Iris pigment epithelial cell (primary cell): ENCODE measurements at places on chromosomes 5 and 9.

GRCh38 chr9:134442085-134442474 lies 115.8 kb downstream of the RXRA start:
- peak; percentile 9 for DNase-seq

GRCh38 chr5:55691265-55692105 lies 20.6 kb downstream of the SLC38A9 start:
- DNase-seq = peak; percentile 57

DNA sequence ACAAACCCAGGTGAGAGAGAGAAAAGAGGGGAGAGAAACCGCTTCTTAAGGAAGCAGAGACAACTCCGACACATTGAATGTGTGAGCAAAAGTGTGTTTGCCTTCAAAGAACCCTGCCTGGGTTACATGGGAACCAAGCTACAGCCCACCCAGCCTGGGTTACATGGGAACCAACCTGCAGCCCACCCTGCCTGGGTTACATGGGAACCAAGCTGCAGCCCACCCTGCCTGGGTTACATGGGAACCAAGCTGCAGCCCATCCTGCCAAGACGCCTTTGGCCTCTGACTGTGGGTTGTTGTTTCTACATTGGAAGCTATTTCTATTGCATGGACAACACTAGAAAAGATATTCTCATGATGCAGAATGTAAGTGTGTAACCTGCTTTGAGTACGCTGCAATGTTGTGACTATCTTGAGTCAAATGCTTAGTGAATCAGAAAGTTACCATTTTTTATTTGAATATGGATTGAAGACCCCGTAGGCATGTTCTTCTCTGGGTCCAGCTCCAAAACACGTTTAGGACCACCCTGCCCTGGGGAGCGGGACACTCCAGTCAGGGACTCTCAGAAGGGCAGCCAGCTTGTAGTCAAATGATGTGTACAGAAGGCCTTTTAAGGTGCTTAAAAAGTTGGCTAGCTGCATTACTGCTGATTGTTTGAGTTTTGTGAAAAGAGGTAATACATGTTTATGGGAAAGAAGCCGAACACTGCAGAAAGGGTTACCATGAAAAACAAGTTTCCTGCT lies 39.1 kb upstream of the UNC5A start:
- DNase-seq = no peak

DNA sequence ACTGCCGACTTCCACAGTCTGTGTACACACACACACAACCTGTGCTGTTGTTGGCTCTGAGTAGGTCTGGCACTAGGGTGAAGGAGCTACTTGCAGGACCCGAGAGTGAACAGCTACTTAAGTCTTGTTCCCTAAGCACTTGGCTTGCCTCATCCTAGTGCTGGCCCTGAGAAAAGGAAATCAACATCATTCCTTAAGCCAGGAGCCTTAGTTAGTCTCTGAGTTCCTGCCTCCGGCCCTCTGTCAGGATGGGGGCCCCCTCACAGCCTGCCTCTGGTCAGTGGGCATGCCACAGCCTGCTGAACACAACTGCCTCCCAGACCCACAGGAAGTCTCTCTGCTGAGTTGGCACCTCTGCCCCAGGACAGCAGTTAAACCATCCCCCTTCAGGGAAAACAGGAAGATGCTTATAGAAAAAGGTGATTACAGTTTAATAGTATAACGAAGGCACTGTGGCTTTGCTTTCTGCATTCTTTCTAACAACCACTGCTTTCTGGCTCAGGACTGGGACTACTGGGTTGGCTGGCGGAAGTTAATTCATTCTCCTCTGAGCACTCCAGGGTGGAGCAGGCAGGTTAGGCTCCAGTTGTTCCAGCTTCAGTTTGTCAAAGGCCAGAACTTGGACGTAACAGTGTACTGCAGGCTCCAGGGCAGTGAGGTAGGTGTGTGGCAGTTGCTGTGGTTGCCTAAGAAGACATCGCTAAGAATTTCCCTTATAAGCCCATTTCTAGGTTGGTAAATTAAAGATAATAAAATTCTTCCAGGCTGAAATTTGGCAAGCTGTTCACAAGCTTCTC lies 2.8 kb downstream of the MAMDC2 start:
- no peak for DNase-seq

DNA sequence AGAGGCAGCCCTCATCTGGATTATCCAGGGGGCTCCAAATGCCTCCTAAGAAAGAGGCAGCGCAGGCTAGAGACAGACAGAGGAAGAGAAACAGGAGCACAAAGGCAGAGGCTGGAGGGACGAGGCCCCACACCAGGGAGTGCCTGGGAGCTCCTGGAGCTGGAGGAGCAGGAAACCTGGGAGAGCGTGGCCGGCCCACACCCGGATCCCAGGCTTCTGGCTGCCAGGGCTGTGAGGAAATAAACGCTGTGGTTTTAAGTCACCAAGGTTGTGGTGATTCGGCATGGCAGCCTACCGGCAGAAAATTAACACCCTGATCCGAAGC lies 165.5 kb downstream of the OLFM1 start:
- no peak for DNase-seq

GRCh38 chr5:100828071-100828897 lies 74.8 kb downstream of the ST8SIA4 start:
- no peak for DNase-seq

GRCh38 chr5:32003981-32004380 lies 170.1 kb downstream of the GOLPH3 start:
- DNase-seq = no peak

DNA sequence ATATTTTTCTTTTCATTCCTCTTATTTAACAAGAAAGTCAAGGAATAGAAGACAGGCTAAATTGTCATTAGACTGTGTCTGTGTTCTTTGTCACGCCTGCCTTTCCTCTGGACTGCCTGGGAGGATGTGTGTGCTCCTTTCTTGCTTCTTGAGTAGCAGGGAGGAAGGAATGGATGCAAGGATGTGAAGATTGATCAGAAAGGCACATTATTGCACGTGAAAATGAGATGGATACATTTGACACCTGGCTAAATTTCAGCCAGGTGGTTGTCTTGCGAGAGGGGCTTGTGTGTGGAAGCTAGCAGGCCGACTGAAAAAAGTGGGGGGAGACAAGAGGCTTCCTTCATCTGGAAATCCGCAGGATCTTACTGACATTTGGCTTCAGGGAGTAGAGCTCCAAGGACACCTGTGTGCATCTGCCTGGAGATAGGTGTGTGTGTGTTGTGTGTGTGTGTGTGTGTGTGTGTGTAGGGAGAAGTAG lies 200.1 kb downstream of the MEF2C start:
- DNase-seq = no peak

DNA sequence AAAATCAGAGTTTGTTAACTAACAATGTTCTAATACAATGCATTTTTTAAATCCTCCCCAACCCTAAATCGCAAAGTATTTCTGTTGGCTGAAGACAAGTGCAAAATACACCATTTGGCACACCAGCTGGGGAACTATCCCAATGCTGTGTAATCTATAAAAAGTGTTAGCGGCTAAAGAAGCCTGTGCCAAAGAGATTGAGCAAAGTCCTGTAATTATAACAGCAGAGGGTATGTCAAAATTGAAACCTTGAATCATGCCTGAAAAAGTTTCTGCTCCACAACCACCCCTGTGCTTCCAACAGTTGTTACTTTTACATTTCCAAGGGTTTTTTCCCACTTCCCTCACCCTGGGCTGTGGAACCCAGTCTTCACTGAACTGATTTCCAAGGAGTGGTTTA lies 83.1 kb upstream of the PLPP6 start:
- DNase-seq = no peak

DNA sequence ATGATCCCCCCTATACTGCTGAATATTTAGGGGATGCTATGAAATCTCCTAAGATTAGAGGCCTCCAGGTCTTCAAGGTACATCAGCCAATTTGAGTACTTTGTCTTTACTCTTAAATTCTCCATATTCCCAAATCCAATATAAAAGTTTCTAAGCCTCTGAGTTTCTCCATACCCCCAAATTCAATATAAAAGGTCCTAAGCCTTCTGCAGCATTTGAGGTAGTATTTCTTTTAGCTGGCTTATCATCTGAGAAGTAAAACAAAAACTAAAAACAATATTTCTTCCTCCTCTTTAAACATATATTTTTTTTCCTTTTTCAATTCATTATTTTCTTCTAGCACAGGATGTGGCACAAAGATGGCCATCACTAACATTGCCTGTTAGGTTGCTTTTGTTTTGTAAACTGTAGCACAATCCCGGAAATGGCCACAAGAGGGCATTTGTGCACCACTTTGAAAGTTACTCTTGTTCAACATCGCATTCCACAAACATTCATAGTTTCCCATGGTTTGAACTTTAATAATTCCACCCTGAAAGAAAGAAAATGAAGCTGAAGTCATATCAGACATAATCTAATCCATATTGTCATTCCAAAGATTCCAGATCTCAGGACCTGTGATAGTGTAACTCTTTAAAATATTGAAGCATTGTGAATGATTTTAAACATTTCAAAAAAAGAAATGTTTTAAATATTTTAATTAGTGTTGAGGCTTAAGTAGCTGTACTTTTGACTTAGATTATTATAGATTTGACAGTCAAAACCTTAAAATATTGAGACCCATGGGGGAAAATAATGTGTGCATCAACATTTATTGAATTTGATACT lies 21.0 kb upstream of the SCGB3A2 start:
- DNase-seq = peak; percentile 64

DNA sequence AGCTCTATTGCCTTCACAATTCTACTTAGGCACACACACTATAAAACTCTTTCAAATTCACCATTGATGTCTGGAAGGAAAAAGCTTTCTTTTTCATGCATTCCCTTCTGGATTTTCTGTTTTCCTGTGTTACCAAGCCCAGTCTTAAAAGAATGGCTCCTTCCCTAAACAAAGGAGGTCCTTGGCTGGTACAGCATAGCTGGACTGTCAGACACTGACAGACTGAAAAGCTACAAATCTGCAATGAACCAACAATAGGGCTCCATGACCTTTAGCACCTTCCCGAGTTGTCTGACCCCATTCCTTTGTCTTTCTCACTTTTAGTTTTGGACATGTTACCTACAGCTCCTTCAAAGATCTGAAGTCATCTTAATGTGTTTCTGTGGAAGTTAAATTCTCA lies 382.5 kb downstream of the TMEM161B start:
- DNase-seq = no peak

GRCh38 chr5:172455087-172455381 lies 709 bp upstream of the SH3PXD2B start:
- no peak for DNase-seq

GRCh38 chr5:178129296-178129695 lies 1.5 kb upstream of the RMND5B start:
- DNase-seq = no peak

DNA sequence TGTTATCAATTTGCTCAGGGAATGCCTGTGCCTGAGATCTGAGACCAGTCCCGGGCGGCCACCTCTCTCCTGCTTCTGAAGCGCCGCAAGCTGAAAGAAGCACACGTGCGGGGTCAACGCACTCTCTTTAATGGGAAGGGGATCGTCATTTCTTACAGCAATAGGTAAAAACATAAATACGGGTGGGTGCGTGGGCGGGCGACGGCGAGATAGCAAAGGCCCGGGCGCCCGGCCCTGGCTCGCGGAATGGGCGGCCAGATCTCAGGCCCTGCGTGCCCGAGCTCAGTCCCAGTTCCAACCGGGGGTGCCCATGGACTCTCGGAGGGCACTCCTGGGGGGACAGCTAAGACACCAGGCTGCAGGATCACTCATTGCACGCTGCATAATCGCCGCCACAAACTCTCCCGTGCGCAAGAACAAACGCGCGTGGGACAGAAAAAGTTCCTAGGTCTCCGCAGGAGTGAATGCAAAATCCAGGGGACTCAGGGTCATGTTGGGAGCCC lies 3.0 kb downstream of the NKX2-5 start:
- no peak for DNase-seq

GRCh38 chr5:100520348-100520747 lies 14.8 kb upstream of the FAM174A start:
- no peak for DNase-seq

GRCh38 chr5:86862093-86862492 lies 244.4 kb downstream of the COX7C start:
- DNase-seq = no peak

- peak; percentile 88 for DNase-seq
These were observed 211.5 kb downstream of the GAPVD1 start for GRCh38 chr9:125472926-125473701.

DNA sequence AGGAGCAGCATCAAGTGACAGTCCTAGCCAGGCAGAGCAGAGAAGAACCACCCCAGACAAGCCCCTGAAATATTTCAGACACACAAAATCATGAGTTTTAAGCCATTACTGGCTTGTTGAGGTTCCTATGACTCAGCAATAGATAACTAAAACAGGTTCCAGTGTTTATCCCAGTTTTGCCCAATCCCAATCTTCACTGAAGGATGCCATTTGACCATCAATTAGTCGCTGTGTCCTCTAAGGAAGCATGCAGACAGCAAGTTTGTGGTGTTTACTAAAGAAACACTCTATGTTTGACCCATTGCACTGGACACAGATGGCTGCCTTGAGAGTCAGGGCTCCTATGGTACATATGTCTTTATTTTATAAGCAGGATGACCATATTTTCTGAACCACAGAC lies 186.7 kb downstream of the SYK start:
- DNase-seq = no peak

DNA sequence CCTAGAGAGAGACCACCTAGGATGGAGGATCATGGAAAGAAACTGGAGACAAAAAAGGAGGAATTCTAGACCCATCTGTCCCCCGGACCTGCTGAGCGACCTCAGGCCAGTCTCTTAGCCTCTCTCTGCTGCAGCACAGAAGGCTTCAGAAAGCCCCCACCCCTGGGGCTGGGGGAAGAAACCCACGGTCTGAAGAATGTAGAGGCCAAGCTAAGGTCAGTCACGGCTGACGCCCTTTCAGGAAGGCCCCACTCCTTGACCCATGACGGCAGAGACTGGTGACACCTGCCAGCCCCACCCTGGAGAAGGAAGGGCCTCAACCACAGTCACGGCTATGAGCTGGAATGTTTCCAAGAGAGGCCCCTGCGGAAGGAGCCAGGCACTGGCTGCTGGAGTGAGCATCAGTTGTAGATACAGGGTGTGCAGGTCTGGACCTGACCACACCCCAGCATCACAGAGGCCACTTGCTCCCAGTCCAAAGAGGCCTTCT lies 120.5 kb upstream of the BOD1 start:
- DNase-seq = no peak

- DNase-seq = no peak
These were observed 1717.2 kb upstream of the C9orf72 start for GRCh38 chr9:29290516-29290915.

GRCh38 chr9:86676396-86676795 lies 270.9 kb downstream of the GAS1 start:
- no peak for DNase-seq

DNA sequence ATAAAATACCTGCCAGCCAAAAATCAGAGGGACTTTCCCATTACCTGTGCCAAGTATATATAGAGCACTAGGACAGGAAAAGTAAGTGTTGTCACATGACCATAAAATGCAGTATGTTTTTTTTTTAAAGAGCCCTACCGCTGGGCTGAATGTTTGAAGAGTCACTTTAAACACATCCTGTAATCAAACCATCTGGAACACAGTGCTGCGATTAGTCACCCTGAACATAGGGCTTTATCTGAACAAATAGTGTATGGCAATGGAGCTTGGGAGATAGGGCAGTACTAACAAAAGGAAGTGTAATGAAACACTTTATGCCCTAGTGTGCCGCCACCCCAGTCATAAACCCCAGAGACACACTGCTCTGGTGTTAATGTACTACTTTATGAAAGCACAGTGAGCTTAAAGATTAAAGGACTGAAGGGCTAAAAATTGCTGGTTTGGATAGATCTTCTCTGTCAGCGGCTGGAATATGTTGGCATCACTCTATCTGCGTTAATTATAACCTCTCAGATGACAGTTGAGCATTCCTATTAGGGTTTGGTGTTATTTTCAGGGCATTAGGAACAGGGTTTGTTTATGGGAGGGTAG lies 90.4 kb downstream of the ZNF608 start:
- DNase-seq = peak; percentile 92
